Activated T-helper 1 cell treated with anti-CD3 and anti-CD28 coated beads, Interleukin-12 subunit alpha, Interleukin-12 subunit beta, Interleukin-2, Interleukin-4 antibody, amounts not matched to agents 30 ng/mL and 10 ng/mL and 1 ng/mL, durations not matched to agents 14 hours and 24 hours and 36 hours (primary cell): ENCODE measurements at places on chromosomes 11 and 22. TPM values are rescaled to one million over a fixed set of nuclear protein-coding genes. Genes with fewer than 3 reads are reported as not detected.

Gene KRTAP5-10
- total RNA-seq, result not detected in 2 replicates

Gene XKR3
- not detected in 2 replicates for total RNA-seq

Gene OR5A1
- total RNA-seq, result not detected in 2 replicates

Gene DEFB131B
- not detected in 2 replicates for total RNA-seq

Gene SEZ6L
- total RNA-seq, result not detected in 2 replicates

Gene TSSK2
- total RNA-seq, result not detected in 2 replicates

Gene CRYAB
- not detected in 2 replicates for total RNA-seq

Gene IGSF22
- total RNA-seq, result 0.81 and 0.86 TPM in 2 replicates

Gene TSPAN18
- 1.7 and 2.0 TPM in 2 replicates for total RNA-seq

Gene ZNF214
- not detected in 2 replicates for total RNA-seq

Gene CDKN1C
- 3.1 and 3.9 TPM in 2 replicates for total RNA-seq

Gene ZNF70
- 2.1 and 2.2 TPM in 2 replicates for total RNA-seq

Gene HBB
- total RNA-seq, result not detected in 2 replicates

Gene INPP5J
- total RNA-seq, result 0.17 TPM in 1 of 2 replicates, not detected in the other

Gene PTPRCAP
- total RNA-seq, result 108 and 109 TPM in 2 replicates

Gene TUG1
- total RNA-seq, result 68.0 and 71.3 TPM in 2 replicates

Gene MS4A1
- total RNA-seq, result not detected in 2 replicates

Gene TIMP3
- total RNA-seq, result not detected in 2 replicates

Gene MAJIN
- total RNA-seq, result not detected in 2 replicates

Gene PATE2
- total RNA-seq, result 0.29 and 0.34 TPM in 2 replicates

Gene C11orf97
- total RNA-seq, result not detected in 2 replicates

Gene KIRREL3
- total RNA-seq, result not detected in 2 replicates
